Mesenteric fat pad (tissue), 1 donor: ENCODE measurements at places on chromosomes 7 and 10.

- no peak for DNase-seq
These were observed 391.1 kb upstream of the NPVF start for GRCh38 chr7:25619381-25619780.

DNA sequence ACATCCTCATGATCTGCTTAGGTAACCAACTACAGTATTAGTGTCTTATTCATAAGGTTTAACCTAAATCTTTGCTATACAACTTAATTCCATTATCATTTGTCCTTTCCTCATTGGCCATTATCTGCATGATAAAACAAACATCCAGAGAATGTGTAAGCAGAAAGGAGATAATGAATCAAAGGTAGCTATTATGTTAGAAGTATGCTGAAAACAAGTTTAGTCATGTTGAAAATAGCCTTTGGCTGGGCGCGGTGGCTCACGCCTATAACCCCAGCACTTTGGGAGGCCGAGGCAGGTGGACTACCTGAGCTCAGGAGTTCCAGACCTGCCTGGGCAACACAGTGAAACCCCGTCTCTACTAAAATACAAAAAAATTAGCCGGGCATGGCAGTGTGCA, 78.2 kb downstream of the NT5C2 start:
- no peak for DNase-seq

- DNase-seq = no peak
These were observed 123.7 kb upstream of the ASAH2 start for GRCh38 chr10:50375051-50375452.

GRCh38 chr10:63760034-63760707, 239.0 kb downstream of the REEP3 start:
- no peak for DNase-seq

DNA sequence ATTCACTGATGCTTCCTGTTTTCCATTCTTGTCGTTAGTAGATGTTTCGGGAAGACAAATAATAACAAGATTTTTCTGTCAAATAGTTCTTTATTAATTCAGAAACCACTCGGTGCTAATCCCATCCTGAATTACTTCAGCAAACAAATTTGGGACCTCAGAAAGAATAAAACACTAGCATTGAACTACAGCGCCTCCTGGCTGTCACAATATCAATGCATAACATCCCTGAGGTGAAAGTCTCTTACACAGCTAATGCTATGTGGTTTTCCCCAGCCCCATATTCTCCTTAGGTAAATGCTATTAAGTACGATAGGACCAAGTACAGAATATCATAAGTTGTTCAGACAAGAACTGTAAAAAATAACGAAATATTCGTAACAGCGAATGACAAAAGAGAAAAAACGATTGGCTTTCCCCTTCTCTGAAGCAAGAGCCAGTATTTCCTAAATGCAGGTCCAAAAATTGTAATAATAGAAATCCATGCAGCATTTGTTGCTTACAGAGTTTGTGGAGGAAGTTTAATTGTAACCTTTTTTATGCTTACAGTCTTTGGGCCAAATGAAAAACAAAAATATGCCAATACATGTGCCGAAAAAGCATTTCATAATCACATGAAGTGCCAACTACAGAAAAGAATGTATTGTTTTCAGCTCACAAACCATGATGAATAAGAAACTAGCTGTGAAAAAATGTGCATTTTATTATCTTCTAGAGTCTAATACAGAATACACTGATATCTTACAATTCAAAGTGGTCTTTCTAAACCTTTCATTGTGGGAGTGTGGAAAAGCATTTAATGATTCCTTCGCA, 47.3 kb downstream of the MYPN start:
- DNase-seq = no peak

GRCh38 chr7:112283382-112283910, 77.0 kb downstream of the ZNF277 start:
- no peak for DNase-seq

- DNase-seq = no peak
These were observed 270.1 kb upstream of the FZD1 start for GRCh38 chr7:90994121-90994520.

DNA sequence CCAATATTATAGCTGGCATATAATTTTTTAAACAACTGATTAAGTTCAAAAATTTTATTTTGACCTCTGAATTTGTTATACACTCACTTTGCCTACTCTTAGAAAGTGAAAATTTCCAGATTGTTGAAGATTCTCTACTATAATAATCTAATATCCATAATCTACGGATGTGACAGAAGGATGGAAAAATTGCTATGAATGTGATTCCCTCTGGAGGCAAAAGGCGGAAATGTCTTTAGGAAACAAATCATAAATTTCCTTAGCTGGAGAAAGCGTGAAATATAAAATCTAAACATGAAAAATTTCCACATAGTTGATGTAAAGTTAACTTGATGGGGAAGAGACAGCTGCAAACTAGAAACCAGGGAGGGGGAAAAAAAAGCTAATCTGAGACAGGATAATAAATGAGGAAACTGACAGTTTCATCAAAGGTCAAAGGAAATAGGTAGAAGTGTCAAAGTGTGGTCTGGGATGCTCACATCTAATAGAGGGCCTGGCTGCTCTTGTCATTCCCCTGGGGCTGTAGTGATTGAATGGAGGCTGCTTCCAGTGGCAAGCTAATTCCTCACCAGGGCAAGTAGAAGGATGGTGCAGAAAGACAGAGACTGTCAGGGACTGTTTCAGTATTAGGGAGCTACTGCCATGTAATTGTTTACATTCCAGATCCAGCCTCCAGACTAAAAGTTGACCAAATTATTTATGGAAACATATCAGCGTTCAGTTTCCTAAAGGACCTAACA, 264.5 kb downstream of the SDHAF3 start:
- no peak for DNase-seq

DNA sequence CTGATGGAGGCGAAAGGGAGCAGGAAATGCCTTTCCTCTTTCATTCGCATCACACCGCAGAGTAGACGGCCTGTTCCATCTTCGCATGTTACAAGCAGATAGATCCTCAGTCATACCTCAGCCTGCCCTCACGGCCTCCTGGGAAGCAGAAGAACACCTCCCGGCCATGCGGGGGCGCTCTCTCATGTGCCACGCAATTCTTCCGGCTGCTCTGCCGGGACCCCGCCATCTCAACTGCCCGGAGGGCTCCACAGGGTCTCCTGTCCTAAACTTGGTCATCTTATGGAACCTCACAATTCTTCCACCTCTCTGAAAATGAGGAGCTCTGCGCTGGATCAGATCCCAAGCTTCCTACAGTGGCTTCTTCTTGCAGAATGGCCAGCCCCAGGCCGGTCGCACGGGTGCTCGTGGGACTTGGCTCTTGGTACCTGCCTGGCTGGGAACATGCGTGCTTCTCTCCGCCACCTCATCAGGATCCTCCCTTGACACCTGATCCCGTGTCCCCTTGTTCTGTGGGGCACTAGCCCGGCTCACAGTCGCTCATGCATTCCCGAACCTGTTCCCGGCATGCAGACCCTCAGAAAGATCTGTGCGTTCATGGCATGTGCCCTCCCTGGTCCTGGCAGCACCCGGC, 262.8 kb upstream of the SHH start:
- no peak for DNase-seq

DNA sequence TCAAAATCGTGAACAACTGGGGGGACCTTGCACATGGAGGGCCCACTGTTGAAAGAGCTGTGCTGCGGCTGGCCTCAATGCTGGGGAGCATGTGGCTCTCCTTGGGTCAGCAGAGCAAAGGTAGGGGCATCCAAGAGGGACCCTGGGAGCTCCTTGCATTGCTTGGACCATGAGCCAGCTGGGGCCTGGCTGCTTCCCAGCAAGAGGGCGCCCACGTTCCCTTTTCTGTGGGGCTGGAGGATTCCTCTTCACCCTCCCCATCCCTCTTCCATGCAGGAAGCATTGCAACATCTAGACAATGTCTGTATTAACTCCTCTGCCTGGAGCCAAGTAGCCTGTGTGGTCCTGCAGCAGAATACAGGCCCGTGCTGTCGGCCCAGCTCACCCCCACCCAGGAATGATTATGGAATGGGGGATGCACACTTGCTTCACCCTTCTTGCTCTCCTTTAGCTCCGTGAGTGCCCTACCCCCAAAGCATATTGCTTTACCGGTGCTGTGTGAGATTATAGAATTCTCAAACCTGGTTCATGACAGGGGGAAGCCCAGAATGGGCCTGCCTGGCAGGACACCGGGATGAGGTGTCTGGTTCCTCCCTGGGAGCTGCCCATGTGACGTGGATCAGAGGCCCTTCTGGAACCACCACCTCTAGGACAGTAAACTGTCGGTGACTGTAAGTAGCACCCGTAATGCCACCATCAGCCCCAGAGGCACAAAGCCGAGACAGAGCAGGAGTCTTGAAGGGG, 61.9 kb downstream of the SYPL1 start:
- no peak for DNase-seq

DNA sequence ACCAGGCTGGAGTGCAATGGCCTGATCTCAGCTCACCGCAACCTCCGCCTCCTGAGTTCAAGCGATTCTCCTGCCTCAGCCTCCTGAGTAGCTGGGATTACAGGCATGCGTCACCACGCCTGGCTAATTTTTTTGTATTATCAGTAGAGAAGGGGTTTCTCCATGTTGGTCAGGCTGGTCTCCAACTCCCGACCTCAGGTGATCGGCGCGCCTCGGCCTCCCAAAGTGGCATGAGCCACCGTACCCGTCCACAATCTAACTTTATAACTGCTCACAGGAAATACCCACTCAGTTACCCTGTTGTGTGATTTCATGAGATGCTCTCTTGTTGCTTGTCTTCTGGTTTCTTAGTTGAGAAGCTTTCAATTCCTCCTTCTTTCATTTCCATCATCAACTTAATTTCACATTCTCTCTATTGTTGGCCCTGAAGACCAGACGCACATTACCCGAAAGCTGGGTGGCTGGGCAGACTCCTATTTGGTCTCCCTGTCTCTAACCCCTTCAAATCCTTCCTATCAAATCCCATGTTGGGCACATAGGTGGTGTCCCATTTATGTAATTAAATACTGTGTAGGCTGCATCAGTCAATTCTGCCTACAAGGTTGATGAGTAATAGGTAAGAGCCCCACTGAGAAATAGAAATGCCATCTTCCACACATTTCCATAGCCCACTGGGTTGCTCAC, 1.1 kb upstream of the GSTO2 start:
- DNase-seq = no peak
